ENCODE measurements at places on chromosomes 4 and X. TPM values are rescaled to one million over a fixed set of nuclear protein-coding genes. Genes with fewer than 3 reads are reported as not detected.

The CCKAR gene
- not detected for total RNA-seq

The GPR50 gene
- total RNA-seq: not detected

The ADH6 gene
- not detected for total RNA-seq

GRCh38 chr4:107333518-107333917 is 297.4 kb upstream of the DKK2 start:
- DNase-seq: no peak

GRCh38 chrX:96424007-96424406 is 260.6 kb upstream of the DIAPH2 start:
- no peak for DNase-seq

DNA sequence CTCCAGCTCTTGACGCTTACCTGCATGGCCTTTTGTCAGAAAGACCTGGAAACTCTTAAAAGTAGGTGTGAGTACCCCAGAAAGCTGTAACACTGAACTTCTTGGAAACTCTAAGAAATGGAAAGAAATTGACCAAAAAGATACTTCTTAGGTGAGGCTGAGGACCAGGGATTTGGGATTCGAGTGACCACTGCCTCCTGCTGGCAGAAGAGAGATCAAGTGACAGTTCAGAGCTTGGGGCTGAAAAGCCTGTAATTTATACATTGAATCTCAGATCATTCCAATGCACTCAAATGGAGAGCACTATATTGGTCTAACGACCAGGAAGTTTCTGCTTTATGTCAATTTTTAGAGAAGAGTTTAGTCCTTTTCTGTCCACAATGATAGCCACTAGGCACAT is 204.6 kb downstream of the PDGFRA start:
- no peak for DNase-seq

DNA sequence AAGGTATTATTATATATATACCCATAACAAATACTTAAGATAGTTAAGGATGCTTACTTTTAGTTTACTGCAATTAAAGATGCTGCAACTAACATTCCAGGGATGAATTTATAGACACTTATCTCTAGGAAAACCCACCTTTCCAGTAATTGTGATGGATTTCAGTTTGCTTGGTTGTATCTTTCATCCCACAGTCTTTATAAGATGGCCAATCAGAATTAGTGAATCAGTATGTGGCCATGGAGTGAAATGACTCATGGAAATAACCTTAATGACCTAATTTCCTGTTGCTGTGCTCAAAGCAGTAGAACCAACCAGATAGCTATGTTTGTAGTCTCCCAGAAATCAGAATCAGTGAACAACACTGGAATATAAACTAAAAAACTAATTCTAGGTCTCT is 26.4 kb downstream of the MOSPD2 start:
- no peak for DNase-seq

DNA sequence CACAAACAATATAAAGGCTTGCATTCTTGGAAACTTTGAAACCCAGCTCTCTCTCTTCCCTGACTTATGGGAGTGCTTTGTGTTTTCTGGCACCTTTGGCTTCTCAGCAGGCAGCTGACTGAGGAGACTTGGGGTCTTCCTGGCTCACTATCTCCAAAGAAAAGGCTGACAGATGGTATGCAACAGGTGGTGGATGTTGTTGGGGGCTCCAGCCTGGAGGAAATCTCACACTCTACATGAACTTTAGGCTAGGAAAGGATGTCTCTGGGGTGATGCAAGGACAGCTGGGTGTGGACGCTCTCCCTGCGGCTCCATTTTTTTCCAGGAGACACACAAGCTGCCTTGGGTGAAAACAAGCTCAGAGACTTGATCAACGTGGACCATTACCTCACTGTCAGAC is 67.4 kb downstream of the DNAAF6 start:
- no peak for DNase-seq

GRCh38 chr4:81648576-81649275 is 177.0 kb upstream of the RASGEF1B start:
- DNase-seq: no peak

DNA sequence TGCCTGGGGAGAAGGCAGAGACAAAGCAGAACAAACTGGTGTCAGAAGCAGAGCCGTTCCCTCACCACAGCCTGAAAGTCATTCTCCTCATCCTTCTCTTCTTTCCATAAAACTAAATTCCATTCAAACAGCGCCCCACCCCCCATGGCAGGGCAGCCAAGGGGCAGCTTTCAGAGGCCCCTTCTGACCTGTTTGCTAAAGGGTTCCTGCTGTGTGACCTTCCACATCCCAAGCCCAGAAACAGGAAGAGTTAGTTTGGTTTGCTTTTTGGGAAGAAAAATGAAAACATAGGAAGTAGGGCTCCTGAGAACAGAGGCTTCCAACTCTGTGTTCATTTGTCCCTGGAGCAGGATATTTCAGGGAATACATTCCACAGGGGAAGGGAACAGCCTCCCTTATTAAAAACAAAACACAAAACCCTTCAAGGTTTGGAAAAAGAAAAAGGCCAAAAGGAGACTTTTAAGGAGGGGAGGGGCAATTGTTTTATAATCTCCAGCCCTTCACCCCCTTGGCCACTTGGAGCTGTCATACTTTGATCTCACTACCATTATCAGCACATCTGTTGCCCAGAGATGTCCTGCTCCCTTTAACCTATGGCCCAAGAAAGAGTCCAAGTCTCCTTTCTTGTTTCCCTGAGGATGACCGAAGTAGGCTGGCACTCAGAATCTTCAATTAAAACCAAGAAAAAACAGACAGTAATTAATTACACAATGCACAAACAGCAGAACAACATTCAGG is 25.3 kb downstream of the STARD8 start:
- DNase-seq: no peak

Data from spleen (tissue), 13 donors.